Stimulated activated CD4-positive, alpha-beta T cell treated with anti-CD3 and anti-CD28 coated beads, Interleukin-1b, Interleukin-23, amount 100 ng/mL, for 1 hour (primary cell): ENCODE measurements at places on chromosomes 2 and 18.

DNA sequence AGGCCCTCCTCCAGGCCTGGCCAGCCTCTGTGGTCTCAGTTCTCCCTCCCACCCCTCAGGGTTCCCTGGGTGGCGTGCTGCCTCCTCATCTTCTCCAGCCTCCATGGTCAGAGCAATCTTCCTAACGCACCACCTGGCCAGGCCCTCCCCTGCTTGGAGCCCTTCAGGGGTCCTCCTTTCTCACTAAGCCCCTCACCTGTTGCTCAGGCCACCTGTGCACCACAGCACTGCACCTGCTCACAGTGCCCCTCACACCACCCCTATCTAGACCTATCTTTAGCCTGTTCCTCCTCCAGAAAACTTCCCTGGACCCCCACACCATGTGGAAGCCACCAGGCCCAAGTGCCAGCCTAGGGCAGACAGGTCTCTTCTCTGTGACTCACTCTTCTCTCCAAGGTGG, 267.1 kb downstream of the ATAD2B start:
- no peak for DNase-seq

DNA sequence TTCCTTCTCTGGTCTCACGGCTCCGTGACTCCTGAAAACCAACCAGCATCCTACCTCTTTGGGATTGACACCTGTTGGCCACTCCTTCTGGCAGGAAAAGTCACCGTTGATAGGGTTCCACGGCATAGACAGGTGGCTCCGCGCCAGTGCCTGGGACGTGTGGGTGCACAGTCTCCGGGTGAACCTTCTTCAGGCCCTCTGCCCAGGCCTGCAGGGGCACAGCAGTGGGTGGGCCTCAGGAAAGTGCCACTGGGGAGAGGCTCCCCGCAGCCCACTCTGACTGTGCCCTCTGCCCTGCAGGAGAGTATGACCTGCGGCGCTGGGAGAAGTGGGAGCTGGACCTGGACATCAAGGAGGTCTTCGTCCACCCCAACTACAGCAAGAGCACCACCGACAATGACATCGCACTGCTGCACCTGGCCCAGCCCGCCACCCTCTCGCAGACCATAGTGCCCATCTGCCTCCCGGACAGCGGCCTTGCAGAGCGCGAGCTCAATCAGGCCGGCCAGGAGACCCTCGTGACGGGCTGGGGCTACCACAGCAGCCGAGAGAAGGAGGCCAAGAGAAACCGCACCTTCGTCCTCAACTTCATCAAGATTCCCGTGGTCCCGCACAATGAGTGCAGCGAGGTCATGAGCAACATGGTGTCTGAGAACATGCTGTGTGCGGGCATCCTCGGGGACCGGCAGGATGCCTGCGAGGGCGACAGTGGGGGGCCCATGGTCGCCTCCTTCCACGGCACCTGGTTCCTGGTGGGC, 10.0 kb downstream of the PROC start:
- no peak for DNase-seq

DNA sequence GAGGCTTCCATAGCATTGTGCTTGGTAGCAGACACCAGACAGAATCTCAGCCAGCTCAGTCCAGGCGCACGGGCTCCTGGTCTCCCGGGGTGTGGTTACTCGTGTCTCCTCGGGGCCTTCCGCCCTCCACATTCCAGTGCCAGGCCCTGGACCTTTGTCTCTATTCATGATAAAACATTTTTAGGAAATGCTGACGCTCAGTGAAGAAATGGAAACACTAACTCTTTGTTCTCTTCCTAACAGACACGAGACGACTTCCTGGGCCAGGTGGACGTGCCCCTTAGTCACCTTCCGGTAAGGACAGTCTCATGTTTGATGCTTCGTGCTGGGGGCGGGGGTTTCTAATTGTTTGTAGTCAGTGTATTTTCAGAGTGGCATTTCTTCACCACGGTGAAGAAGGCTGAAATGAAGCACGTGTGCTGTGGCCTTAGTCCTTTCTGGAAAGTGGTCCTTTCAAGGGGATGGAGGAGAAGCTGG, 271.8 kb downstream of the NEDD4L start:
- no peak for DNase-seq

DNA sequence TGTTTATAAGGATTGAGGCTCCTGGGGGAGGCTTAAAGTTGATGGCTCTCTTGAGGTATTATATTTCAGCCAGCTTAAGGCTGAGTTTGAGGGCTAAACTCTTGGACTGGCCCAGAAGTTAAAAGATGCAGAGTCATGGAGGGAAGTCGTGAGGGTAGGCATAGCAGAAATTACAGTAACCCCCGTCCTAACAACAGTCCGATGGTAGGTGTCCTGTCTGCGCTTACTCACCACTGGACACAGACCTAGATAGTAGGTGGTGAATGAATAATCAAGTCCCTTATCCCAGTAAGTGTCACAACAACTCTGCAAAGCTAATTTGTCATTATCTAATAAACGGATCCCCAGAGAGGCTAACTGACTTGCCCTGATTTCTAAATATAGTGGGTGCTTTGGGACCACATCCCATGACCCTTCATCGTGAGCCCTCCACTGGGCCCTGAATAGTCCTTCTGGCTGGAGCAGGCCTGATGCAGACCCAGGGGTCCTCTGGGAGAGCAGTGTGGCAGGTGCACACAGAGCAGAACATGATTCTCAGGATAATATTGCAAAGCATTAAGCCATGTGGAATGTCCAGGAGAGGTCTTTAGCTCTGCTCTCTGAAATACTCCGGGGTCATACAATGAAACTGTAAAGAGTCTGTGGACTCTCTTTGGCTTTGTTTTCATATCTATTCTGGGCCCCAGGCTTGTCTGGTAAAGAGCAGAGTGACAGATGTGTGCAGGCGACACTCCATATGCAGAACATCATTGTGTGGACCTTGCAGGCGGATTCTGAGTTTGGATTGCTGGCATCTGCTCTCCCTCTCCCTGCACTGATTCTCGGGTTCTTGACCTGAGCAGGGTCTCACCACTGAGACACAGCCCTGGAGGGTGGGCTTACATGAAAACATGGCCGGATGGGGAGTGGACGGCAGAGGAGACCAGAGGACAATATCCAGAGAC, 98.1 kb downstream of the RNF144A start:
- no peak for DNase-seq

DNA sequence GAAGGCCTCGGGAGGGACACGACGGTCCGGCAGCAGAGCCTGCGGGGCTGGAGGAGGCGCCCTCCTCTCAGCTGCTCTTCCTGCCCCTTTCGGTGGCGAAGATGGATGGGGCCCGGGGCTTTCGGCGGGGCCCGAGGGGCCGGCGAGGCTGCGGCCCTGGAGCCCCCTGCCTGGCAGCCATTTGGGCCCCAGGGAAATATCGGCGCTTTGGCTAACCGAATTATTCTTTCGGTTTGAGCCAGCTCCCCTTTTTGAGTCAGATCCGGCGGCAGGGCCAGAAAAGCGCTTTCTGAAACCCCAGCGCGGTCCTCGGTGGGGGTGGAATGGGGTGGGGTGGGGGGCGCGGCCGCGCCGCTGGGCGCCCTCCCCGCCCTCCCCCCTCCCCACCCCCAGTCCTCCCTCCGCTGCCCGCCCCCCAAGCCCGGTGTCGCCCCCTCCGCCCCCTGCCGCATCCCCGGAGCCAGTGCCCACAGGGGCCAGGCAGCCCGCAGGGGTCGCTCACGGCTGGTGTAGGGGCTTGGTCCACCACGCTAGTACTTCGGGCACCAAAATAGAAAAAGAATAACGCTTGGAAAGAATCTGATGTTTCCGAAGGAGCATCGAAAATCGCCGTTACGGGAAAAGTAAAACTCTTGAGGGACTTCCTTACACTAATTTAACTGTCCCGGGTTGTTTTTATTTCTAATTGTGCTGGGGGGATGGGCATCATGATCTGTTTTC, 9.1 kb upstream of the ARID5A start:
- no peak for DNase-seq

DNA sequence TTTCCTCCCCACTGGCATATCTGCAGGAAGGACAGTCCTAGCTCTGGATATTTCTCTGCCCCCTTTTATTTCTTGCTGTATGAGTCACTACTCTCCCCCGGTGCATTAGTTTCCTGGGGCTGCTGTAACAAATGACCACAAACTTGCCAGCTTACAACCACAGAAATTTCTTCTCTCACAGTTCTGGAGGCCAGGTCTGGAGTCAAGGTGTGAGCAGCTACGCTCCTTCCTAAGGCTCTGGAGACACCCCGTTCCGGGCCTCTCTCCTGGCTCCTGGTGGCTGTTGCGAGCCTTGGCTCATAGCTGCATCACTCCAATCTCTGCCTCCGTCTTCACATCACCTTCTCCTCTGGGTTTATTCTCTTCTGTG, 34.1 kb downstream of the PTPRM start:
- no peak for DNase-seq
